ENCODE measurements at places on chromosomes 11 and 22. TPM values are rescaled to one million over a fixed set of nuclear protein-coding genes. Genes with fewer than 3 reads are reported as not detected.

CARD10 gene
- total RNA-seq: 27.8 TPM

DNA sequence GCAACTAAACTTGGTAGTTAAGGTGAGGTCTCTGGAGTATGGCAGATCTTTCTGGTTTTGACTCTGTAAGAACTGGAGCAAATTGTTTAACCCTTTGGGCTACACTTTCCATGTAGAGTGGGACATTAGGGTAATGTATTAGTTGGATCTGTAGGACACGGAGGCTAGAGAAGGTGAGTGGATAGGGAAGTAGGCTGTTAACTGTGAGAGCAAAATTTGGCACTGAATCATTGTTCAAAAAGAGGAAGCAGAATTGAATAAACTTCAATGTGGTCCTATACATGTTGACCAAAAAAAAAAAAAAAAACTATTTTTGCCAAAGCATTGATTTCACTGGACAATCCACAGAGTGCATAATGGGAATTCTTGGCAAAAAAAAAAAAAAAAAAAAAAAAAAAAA, 370.2 kb upstream of the CHORDC1 start:
- H3K4me3 ChIP-seq: no peak overlapping the region
- no peaks in the 10 kb centered on the region for H3K36me3 ChIP-seq
- DNase-seq: no peak
- no peak overlapping the region for H3K27ac ChIP-seq
- no peaks in the 10 kb centered on the region for H3K27me3 ChIP-seq

DNA sequence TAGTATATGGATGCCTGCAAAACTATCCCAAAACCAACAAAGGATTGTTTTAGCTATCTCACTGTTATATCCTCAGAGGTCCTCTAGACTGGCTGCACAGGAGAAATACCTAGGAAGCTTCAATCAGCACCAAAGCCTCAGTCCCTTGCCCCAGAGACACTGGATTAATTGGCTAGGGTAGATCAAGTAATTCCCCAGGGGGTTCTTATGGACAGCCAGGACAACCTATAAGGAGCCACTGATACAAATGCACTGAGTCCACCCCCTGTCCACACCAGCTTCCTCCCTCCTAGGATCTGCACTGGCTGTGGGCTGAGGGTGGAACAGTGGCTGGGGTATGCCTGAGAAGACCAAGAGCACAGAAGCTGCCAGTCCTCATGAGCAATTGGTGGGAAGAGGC, 16.3 kb downstream of the ADORA2A start:
- DNase-seq: no peak
- no peaks in the 10 kb centered on the region for H3K27me3 ChIP-seq
- H3K36me3 ChIP-seq: peaks cover 20% of the 10 kb centered on the region
- H3K4me1 ChIP-seq: no peaks in the 10 kb centered on the region
- no peak overlapping the region for H3K27ac ChIP-seq

GRCh38 chr11:125416981-125417935, 78.8 kb downstream of the FEZ1 start:
- H3K4me1 ChIP-seq: no peaks in the 10 kb centered on the region
- no peak overlapping the region for H3K27ac ChIP-seq
- H3K36me3 ChIP-seq: no peaks in the 10 kb centered on the region
- H3K27me3 ChIP-seq: no peaks in the 10 kb centered on the region
- H3K4me3 ChIP-seq: no peak overlapping the region

DNA sequence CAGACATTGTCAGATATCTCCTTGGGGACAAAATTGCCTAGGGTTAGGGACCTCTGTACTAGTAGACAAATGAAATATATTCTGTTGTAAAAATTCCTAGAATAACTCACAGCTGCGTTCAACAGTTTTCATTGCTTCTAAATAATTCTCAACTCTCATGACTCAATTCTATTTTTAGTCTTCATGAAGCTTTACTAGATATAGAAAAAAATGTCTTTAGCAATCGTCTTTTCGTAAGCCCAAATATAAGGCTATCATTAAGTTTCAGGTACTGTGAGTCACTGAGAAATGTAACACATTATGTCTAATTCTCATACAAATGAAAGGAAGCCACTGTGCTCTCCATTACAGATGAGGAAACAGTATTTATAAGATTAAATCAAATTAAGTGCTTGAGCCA, 6.4 kb downstream of the MMP12 start:
- H3K27ac ChIP-seq: no peak overlapping the region
- H3K4me3 ChIP-seq: no peak overlapping the region
- DNase-seq: no peak
- no peaks in the 10 kb centered on the region for H3K4me1 ChIP-seq
- H3K27me3 ChIP-seq: no peaks in the 10 kb centered on the region
- no peaks in the 10 kb centered on the region for H3K36me3 ChIP-seq

- H3K36me3 ChIP-seq: no peaks in the 10 kb centered on the region
- H3K4me3 ChIP-seq: no peak overlapping the region
- H3K27me3 ChIP-seq: no peaks in the 10 kb centered on the region
- no peaks in the 10 kb centered on the region for H3K4me1 ChIP-seq
Observed at GRCh38 chr22:27164781-27165503, 507.6 kb downstream of the MIAT start.

SMIM35 gene
- total RNA-seq: not detected

- H3K36me3 ChIP-seq: no peaks in the 10 kb centered on the region
- no peak overlapping the region for H3K4me3 ChIP-seq
- no peaks in the 10 kb centered on the region for H3K27me3 ChIP-seq
- no peaks in the 10 kb centered on the region for H3K4me1 ChIP-seq
- DNase-seq: peak; percentile 40
Observed at GRCh38 chr11:45926001-45926401, 3.5 kb downstream of the LARGE2 start.

DNA sequence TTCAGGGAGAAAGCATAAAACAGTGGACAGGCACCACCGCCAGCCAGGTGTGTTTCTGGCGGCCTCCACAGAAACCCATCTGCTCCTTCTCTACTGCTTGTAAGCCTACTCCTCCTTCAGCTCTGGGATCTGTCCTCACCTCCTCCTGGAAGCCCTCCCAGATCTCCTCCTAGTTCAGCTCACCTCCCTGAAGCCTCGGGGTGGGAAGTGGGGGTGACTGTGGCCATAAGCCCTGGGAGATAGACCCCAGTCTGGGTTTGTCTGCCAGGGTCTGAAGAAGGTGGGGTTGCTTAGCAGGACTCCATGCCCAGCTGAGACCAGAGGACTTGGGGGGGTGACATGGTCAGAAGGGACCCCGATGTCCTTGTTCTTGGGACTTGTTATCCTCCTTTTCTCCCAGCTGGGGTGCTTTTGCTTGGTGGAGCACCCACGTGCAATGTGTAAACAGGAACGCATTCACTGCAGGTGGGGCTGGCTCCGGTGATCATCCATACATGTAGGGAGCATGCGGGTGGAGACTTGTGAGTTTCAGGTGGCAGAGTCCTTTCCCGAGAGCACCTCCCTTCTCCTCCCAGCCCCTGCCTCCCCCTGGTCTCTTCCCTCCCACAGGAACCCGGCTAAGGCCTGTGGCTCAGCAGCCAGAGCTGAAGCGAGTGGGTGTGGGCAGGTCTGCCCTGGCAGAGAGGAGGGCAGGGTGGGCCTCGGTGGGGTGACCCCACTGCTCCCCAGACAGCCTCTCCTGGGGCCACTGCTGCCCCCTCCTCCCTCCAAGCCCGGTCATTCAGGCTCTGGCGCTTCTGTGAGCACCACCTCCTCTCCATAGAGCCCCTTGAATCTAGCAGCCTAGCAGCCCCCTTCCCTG, 25.9 kb downstream of the MRGPRG start:
- H3K36me3 ChIP-seq: no peaks in the 10 kb centered on the region
- no peaks in the 10 kb centered on the region for H3K27me3 ChIP-seq
- no peak overlapping the region for H3K27ac ChIP-seq
- no peaks in the 10 kb centered on the region for H3K4me1 ChIP-seq
- H3K4me3 ChIP-seq: no peak overlapping the region

GRCh38 chr11:66016793-66017177, 5.0 kb downstream of the CST6 start:
- H3K27me3 ChIP-seq: peaks cover 6% of the 10 kb centered on the region
- H3K4me3 ChIP-seq: no peak overlapping the region
- no peak for DNase-seq
- H3K27ac ChIP-seq: no peak overlapping the region

- no peaks in the 10 kb centered on the region for H3K27me3 ChIP-seq
- H3K36me3 ChIP-seq: no peaks in the 10 kb centered on the region
- H3K4me3 ChIP-seq: peak overlapping the region; percentile 42
- H3K4me1 ChIP-seq: peaks cover 30% of the 10 kb centered on the region
- peak overlapping the region; percentile 65 for H3K27ac ChIP-seq
Observed at GRCh38 chr22:49936018-49936972, 17.9 kb downstream of the CRELD2 start.

DNA sequence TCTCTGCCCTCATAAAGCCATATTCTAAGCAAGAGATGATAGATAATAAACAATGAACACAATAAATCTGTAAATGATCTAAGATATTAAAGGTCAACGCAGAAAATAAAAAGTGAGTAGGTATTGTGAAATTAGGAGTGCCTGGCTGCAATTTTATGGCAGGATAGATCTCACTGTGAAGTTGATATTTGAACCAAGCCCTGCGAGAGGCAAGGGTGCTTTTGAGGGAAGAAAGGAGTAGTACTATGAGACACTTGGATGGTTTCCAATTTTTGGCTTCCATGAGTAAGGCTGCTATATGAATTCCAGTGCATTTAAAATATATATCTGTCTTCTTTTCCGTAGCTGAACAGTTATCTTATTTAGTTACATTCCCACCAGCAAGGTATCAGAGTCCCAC, 720.0 kb upstream of the CNTN5 start:
- H3K4me1 ChIP-seq: no peaks in the 10 kb centered on the region
- no peaks in the 10 kb centered on the region for H3K36me3 ChIP-seq
- no peak for DNase-seq

HBB gene
- total RNA-seq: 25.1 TPM

NAALADL1 gene
- 1.7 TPM for total RNA-seq

- no peaks in the 10 kb centered on the region for H3K27me3 ChIP-seq
- no peak for DNase-seq
- no peak overlapping the region for H3K4me3 ChIP-seq
- no peak overlapping the region for H3K27ac ChIP-seq
Observed at GRCh38 chr22:23274146-23274526, 93.8 kb downstream of the BCR start.

FBLN1 gene
- total RNA-seq: 2.5 TPM

- H3K36me3 ChIP-seq: no peaks in the 10 kb centered on the region
- DNase-seq: no peak
- H3K4me3 ChIP-seq: no peak overlapping the region
- H3K27ac ChIP-seq: no peak overlapping the region
- H3K27me3 ChIP-seq: no peaks in the 10 kb centered on the region
- H3K4me1 ChIP-seq: no peaks in the 10 kb centered on the region
Observed at GRCh38 chr11:29018631-29019030, 910.4 kb downstream of the METTL15 start.

OR10A5 gene
- total RNA-seq: not detected

ACRV1 gene
- total RNA-seq: not detected

- DNase-seq: no peak
- H3K27ac ChIP-seq: no peak overlapping the region
- no peaks in the 10 kb centered on the region for H3K36me3 ChIP-seq
- H3K4me1 ChIP-seq: no peaks in the 10 kb centered on the region
- H3K27me3 ChIP-seq: no peaks in the 10 kb centered on the region
- no peak overlapping the region for H3K4me3 ChIP-seq
Observed at GRCh38 chr11:28584992-28585391, 476.8 kb downstream of the METTL15 start.

DNA sequence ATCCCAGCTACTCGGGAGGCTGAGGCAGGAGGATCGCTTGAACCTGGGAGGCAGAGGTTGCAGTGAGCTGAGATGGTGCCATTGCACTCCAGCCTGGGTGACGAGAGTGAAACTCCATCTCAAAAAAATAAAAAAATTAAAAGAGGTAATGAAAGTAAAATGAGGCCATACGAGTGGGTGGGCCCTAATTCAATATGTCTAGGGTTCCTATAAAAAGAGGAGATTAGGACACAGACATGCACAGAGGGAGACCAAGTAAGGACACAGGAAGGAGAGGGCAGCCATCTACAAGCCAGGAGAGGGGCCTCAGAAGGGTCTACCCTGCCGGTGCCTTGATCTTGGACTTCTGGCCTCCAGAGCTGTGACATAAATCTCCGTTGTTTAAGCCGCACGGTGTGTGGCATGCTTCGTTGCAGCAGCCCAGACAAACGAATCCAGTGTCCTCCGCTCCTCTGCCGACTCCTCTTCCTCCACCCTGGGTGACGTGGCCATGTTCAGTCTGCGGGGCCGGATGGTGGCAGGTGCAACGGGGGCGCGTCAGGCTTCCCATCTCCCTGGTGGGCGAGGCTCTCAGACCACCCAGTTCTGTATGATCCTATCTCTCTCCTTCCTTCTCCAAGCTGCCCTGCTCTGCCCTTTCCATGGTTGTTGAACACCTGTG, 51.6 kb upstream of the PARVG start:
- H3K27me3 ChIP-seq: no peaks in the 10 kb centered on the region
- no peak overlapping the region for H3K27ac ChIP-seq

SCO2 gene
- total RNA-seq: 4.2 TPM

GRCh38 chr11:123249354-123249753, 54.3 kb upstream of the CLMP start:
- no peaks in the 10 kb centered on the region for H3K27me3 ChIP-seq
- no peaks in the 10 kb centered on the region for H3K4me1 ChIP-seq
- H3K4me3 ChIP-seq: no peak overlapping the region
- DNase-seq: no peak

- H3K27ac ChIP-seq: no peak overlapping the region
- H3K27me3 ChIP-seq: no peaks in the 10 kb centered on the region
- no peak for DNase-seq
- no peaks in the 10 kb centered on the region for H3K36me3 ChIP-seq
Observed at GRCh38 chr11:114483929-114484328, 44.7 kb downstream of the REXO2 start.

All from right lobe of liver (tissue), 6 donors.